Esophagus (tissue), 2 donors: ENCODE measurements at places on chromosomes 3 and 15. TPM values are rescaled to one million over a fixed set of nuclear protein-coding genes. Genes with fewer than 3 reads are reported as not detected.

KBTBD13 gene
- polyA plus RNA-seq, result not detected

GLDN gene
- 0.41 TPM for polyA plus RNA-seq

GABRA5 gene
- polyA plus RNA-seq, result 0.14 TPM

ADIPOQ gene
- 0.20 TPM for polyA plus RNA-seq

BDH1 gene
- polyA plus RNA-seq, result 59.9 TPM

CAMK2N2 gene
- polyA plus RNA-seq, result 0.06 TPM

FBXW12 gene
- polyA plus RNA-seq, result 0.08 TPM

A4GNT gene
- not detected for polyA plus RNA-seq

CAPN3 gene
- 7.4 TPM for polyA plus RNA-seq

CCR3 gene
- not detected for polyA plus RNA-seq

SOX2 gene
- polyA plus RNA-seq, result 23.6 TPM

DAZL gene
- not detected for polyA plus RNA-seq

CSPG5 gene
- polyA plus RNA-seq, result 0.40 TPM

HHLA2 gene
- not detected for polyA plus RNA-seq

ZBED2 gene
- polyA plus RNA-seq, result 7.6 TPM

SOX14 gene
- not detected for polyA plus RNA-seq

EFHB gene
- polyA plus RNA-seq, result 0.11 TPM

LRRC31 gene
- not detected for polyA plus RNA-seq

ATP10A gene
- 0.79 TPM for polyA plus RNA-seq

MYH15 gene
- 0.01 TPM for polyA plus RNA-seq

KLHL6 gene
- 0.16 TPM for polyA plus RNA-seq

ARPP21 gene
- not detected for polyA plus RNA-seq

ADAMTSL3 gene
- 0.18 TPM for polyA plus RNA-seq

PLCH1 gene
- polyA plus RNA-seq, result 0.07 TPM

PXYLP1 gene
- 1.1 TPM for polyA plus RNA-seq

WDR93 gene
- polyA plus RNA-seq, result 0.02 TPM

LXN gene
- polyA plus RNA-seq, result 10.5 TPM

SQOR gene
- polyA plus RNA-seq, result 88.4 TPM

KPNA4 gene
- polyA plus RNA-seq, result 16.3 TPM

MYEF2 gene
- polyA plus RNA-seq, result 1.9 TPM

IQCF5 gene
- not detected for polyA plus RNA-seq

EDC3 gene
- polyA plus RNA-seq, result 14.5 TPM

GOLGA8S gene
- polyA plus RNA-seq, result 0.04 TPM

C3orf52 gene
- polyA plus RNA-seq, result 2.0 TPM
